ENCODE measurements at places on chromosomes 5 and 9. TPM values are rescaled to one million over a fixed set of nuclear protein-coding genes. Genes with fewer than 3 reads are reported as not detected.

GPR150 gene
- total RNA-seq, result 0.14 TPM

F2RL1 gene
- 2.0 TPM for total RNA-seq

DNA sequence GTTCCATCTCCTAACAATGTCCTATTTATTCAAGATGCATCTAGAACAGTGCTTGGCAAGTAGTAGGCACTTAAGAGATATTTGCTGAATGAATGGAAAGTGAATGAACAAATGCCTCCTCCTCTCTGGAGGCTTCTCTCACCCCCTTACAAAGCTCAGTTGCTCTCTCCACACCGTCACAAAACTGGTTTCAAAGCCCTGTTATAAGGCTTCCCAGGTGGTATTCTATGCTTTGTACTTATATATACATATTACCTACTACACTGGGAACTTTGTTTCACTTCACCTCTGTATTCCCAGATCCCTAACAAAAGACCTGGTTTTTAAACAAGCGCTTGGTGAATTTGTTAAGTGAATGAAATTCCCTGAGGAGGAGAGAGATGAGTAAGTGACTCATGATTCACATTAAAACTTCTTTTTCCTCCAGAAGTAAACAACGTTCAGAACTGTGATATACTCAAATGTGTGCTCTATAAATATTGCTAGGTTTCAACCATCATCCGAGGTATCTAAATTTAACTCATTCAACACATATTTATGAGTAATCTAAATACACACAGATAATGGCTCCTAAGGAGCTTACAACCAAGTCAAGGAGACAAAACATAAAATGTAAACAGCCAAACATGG is 36.0 kb downstream of the DENND1A start:
- H3K27me3 ChIP-seq, result no peaks in the 10 kb centered on the region
- no peak overlapping the region for H3K4me3 ChIP-seq
- H3K4me1 ChIP-seq, result peaks cover 10% of the 10 kb centered on the region
- no peaks in the 10 kb centered on the region for H3K36me3 ChIP-seq
- DNase-seq, result no peak

DNA sequence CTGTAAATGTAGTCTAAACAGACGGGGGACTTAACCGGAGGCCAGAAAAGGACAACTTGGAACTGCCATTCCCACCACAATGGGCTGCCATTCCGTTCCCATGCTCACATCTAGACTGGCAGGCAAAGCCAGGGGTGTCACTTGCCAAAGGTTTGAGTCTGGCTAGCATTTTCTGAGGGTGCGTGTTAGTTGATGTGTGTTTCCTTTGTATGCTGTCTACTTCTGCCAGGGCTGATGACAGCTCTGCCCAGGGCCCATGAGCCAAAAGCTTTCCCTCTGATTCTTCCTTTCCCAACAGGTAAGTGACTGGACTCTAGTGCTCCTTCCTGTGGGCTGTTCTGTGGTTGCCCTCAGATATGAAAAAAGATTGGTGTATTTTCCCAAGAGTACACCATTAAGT is 68.0 kb downstream of the ZNF608 start:
- peaks cover 48% of the 10 kb centered on the region for H3K4me1 ChIP-seq
- H3K27me3 ChIP-seq, result no peaks in the 10 kb centered on the region
- no peak overlapping the region for H3K4me3 ChIP-seq
- peak overlapping the region; percentile 73 for H3K27ac ChIP-seq

GRCh38 chr5:179404321-179405053 is 59.2 kb upstream of the ADAMTS2 start:
- no peak overlapping the region for H3K4me3 ChIP-seq
- H3K27ac ChIP-seq, result no peak overlapping the region
- H3K27me3 ChIP-seq, result peaks cover 26% of the 10 kb centered on the region
- H3K36me3 ChIP-seq, result no peaks in the 10 kb centered on the region

DNA sequence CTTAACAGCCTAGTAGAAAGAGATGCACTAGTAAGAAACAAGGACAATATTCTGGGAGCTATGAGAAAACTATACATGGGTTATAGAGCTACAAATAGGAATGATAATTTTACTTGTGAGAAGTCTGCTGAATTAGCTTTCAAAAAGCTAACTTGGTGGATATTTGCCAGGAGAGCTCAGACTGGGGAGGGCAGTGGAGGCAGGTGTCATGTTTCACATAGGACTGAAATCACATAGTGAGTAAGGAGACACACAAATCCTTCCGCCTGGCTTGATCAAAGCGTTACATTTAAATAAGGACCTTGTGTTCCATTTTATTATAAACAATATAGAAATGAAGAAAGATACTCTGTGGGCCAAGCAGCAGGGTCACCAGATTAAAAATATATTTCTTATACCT is 235.0 kb downstream of the ISL1 start:
- H3K27me3 ChIP-seq, result no peaks in the 10 kb centered on the region
- no peaks in the 10 kb centered on the region for H3K36me3 ChIP-seq
- no peak overlapping the region for H3K27ac ChIP-seq
- no peak overlapping the region for H3K4me3 ChIP-seq

TPM2 gene
- total RNA-seq, result 1,070 TPM

DHX29 gene
- total RNA-seq, result 22.5 TPM

DNA sequence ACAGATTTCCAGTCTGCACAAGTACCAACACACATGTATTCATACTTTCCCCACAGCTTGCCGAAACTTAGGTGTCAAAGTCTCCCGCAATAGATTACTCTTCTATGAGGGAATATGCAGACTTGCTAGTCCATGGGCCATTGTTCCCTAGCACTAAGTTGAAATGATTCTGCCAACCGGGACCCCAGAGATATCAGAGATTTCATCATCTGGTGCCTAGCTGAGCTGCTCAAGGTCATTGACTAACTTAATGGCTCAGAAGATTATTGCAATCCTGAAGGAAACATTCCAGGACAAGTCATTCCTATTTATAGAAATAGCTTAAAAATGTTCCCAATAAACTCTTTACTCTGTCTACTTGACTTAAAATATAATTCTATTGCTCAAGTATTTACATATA is 202.6 kb downstream of the PIK3R1 start:
- H3K27ac ChIP-seq, result no peak overlapping the region
- no peak overlapping the region for H3K4me3 ChIP-seq
- peaks cover 43% of the 10 kb centered on the region for H3K4me1 ChIP-seq
- no peaks in the 10 kb centered on the region for H3K36me3 ChIP-seq
- no peaks in the 10 kb centered on the region for H3K27me3 ChIP-seq
- no peak for DNase-seq

GRCh38 chr5:173832386-173832785 is 55.8 kb upstream of the CPEB4 start:
- peaks cover 3% of the 10 kb centered on the region for H3K4me1 ChIP-seq
- no peaks in the 10 kb centered on the region for H3K27me3 ChIP-seq
- no peaks in the 10 kb centered on the region for H3K36me3 ChIP-seq

DNA sequence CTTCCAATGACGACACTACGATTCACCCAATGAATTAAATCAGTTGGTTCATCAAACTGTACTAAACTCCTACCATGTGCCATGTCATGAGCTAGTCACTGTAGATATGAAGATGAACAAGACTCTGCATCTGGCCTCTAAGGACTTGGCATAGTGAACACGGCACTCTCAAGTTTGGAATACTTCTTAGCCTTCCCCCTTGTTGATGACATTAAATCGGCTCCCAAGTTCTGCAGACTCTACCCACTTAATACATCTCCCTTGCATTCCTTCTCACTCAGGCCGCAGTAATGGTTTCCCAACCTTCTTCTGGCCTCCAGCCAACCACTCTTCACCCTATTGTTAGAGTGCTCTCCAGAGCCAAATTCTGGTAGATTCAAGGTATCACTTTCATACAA is 184.7 kb downstream of the MAPKAP1 start:
- no peaks in the 10 kb centered on the region for H3K36me3 ChIP-seq
- H3K4me3 ChIP-seq, result no peak overlapping the region
- no peak for DNase-seq
- peaks cover 42% of the 10 kb centered on the region for H3K4me1 ChIP-seq
- H3K27me3 ChIP-seq, result no peaks in the 10 kb centered on the region

- H3K4me3 ChIP-seq, result no peak overlapping the region
- DNase-seq, result peak; percentile 85
- no peaks in the 10 kb centered on the region for H3K36me3 ChIP-seq
- peaks cover 66% of the 10 kb centered on the region for H3K4me1 ChIP-seq
Observed at GRCh38 chr5:136082390-136083193, 50.1 kb upstream of the SMAD5 start.

- H3K27me3 ChIP-seq, result no peaks in the 10 kb centered on the region
- H3K4me3 ChIP-seq, result peak overlapping the region; percentile 33
- no peak for DNase-seq
- peaks cover 44% of the 10 kb centered on the region for H3K4me1 ChIP-seq
- no peaks in the 10 kb centered on the region for H3K36me3 ChIP-seq
Observed at GRCh38 chr5:142439207-142439860, 114.5 kb upstream of the SPRY4 start.

HAPLN1 gene
- total RNA-seq, result 2.1 TPM

DNA sequence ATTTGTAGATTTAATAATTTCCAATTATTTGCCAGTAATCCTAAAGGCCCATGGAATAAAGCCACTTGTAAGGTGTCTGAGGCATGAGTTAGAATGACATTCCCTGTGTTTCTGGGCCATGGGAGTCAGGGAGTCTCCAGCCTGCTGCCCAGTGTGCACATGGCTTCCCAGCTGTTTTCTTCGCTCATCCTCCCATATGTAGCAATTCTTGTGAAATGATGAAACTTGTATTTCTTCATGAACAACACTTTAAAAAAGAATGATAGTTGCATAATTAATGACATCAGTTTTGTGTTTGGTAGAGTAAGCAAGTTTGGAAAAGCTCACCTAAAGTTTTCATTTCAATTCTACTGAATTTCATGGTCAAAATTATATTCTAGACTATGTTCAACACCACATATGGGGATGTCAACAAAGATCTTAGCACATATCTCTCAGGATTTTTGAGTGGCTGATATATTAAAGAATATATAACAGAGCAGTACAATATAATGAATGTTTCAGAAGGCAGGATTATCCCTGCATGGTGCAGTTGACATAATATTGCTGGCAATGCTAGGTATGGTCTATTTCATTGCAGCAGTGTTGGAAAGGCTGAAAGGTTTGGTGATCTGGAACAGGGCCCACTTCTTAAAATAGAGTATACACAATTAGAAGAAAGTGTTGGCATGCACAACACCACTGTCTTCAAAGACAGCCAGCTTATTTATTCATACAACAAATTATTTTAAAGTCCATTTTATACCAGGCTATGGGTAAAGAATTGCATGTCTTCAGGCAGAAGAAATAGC is 44.7 kb downstream of the GRIN3A start:
- H3K27ac ChIP-seq, result no peak overlapping the region
- H3K4me3 ChIP-seq, result no peak overlapping the region
- H3K36me3 ChIP-seq, result no peaks in the 10 kb centered on the region
- peaks cover 24% of the 10 kb centered on the region for H3K4me1 ChIP-seq
- DNase-seq, result no peak

GRCh38 chr9:96655198-96655851 is at the start of gene PRXL2C:
PRXL2C (minus strand) TSS chr9:96655317; CDS start chr9:96655281, 36 bp downstream.
- H3K27me3 ChIP-seq, result no peaks in the 10 kb centered on the region
- peak; percentile 92 for DNase-seq
- H3K27ac ChIP-seq, result peak within 1 kb of the TSS; percentile 99
- H3K4me3 ChIP-seq, result peak within 1 kb of the TSS; percentile 73

- no peak for DNase-seq
- no peaks in the 10 kb centered on the region for H3K36me3 ChIP-seq
- H3K4me1 ChIP-seq, result no peaks in the 10 kb centered on the region
- no peaks in the 10 kb centered on the region for H3K27me3 ChIP-seq
- H3K27ac ChIP-seq, result no peak overlapping the region
- no peak overlapping the region for H3K4me3 ChIP-seq
Observed at GRCh38 chr5:82784521-82784920, 292.7 kb downstream of the TMEM167A start.

DNA sequence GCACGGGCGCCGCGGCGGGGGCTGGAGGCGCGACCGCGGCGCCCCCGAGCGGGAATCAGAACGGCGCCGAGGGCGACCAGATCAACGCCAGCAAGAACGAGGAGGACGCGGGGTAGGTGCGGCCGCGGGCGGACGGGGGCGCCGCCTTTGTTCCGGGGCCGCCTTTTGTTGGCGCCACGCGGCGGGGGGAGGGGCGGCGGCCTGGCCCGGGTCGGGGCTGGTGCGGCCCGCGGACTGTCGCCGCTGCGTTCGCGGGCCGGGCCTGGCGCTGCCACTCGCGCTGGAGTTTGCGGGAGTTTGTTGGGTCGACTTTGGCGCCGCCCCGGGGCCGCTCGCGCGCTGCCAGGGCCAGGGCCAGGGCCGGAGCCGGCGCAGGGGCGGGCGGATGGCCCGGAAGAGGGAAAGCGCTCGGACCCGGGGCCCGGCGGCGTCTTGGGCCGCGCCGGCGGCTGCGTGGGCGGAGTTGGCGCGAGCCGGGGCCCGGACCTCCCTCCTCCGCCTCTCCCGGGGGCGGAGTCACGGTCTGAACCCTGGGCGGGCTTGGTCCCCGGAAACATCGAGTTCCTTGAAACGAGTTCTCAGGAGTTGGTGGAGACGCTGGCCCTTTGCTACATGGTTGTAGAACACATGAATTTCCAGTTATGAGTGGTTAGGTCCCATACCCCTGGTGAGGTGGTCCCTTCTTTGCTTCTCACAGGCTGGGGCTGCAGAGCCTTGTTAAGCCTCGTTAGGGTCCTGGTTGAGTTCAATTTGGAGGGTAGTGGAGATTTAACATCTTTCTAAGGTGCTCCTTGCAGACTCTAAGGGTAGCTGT is 809 bp downstream of the HNRNPAB start:
- peak overlapping the region; percentile 96 for H3K27ac ChIP-seq
- peak; percentile 80 for DNase-seq
- H3K4me1 ChIP-seq, result peaks cover 43% of the 10 kb centered on the region
- H3K4me3 ChIP-seq, result peak overlapping the region; percentile 94
- H3K27me3 ChIP-seq, result no peaks in the 10 kb centered on the region

IL17B gene
- not detected for total RNA-seq

DIRAS2 gene
- 0.30 TPM for total RNA-seq

GRCh38 chr9:20994486-20994885 is 37.0 kb downstream of the HACD4 start:
- H3K4me3 ChIP-seq, result no peak overlapping the region
- no peaks in the 10 kb centered on the region for H3K27me3 ChIP-seq
- DNase-seq, result no peak
- H3K36me3 ChIP-seq, result peaks cover 69% of the 10 kb centered on the region

PRLR gene
- total RNA-seq, result 0.66 TPM

SLC2A6 gene
- 2.0 TPM for total RNA-seq

MRPL22 gene
- 78.4 TPM for total RNA-seq

DNA sequence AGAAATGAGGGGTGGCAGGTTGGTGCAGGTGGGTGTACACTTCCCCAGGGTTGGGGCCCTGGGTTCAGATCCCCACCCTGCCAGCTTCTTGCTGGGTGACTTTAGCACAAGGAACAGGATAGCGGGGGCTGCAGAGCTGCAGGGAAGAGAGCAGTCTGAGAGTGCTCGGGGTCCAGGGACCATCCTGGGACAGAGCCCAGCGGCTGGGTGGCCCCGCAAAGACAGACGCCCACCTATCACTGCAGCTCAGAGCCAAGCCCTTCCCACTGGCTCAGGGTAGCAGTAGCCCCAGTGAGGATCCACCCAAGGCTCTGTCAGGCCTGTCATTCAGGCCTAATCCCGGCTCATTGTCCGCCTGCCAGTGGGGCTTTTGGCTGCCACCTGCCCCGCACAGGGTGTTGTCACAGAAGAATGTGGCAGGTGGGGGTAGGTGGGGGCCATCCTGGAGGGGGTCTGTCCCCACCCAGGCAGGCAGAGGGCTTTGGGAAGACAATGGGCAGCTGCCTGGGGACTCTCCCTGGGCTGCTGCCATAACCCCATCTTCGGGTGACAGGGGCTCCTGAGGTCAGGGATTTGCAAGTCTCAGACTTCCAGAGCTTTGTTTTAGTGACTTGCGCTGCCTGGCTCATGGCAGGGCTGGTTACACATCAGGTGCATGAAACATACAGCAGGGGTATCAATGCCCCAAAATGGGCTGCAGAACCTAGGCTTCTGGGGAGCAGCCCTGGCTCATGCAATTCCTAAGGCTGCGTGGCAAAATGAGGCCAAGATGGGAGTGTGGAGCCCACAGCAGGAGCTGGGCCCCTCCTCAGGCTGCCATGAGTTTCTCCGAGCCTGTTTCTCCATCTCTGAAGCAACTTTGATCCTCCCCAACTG is 52.1 kb downstream of the BARX1 start:
- no peak overlapping the region for H3K4me3 ChIP-seq
- no peak overlapping the region for H3K27ac ChIP-seq
- no peaks in the 10 kb centered on the region for H3K36me3 ChIP-seq
- no peak for DNase-seq

NOXA1 gene
- 2.0 TPM for total RNA-seq
